NCI-H1436 (cell line): ENCODE measurements at places on chromosomes 2 and 18.

DNA sequence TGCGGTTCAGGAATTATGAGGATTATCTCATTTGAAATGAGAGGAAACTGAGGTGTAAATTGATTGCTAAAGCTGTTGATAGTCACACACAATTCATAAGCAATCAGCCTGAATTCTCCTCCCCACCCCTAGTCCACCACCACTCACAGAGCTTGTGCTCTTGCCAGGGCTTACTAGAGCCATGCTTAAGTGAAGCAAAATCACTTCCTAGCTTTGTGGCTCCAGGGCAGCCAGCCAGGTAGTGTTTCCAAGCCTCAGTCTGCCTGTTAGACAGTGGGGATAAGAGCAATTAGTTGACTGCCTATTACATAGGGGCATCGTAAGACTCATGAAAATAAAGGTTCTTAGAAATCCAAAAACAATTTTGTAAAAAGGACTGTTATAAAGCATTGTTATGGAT lies 87.2 kb downstream of the PKP4 start:
- no peak for DNase-seq

- no peak for DNase-seq
Measured at GRCh38 chr18:55328301-55328700, 259.7 kb downstream of the TCF4 start.

DNA sequence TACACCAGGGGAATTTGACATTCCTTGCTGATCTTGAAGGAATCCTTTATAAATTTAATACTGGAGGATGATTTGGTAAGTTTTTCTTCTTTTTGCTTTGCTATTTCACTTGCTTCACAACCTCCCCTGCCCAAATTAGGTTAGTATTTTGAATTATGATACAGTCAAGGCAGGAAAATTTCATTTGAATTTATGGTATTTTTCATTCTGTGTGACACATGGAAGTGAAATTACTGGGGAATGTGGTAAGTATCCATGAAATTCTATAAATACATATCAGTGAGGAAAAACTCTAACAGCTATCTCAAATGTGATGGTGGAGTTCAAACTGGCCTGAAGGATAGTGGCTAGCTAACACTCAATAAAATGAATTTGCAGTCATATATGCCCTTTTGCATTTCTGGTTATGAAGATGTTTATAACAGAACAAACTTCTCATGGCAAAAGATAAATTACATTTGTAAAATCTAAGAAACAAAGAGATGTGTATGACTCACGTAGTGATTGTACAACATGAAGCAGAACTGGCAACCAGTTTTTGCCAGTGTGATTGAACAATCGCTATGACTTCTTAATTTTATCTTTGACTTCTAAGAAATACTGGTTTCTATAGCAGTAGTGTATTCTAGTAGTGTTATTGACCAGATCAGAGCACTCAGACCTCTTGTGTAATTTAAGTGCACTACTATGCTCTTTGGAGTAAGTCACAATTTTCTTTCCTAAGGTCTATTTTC lies 152.6 kb downstream of the IKZF2 start:
- no peak for DNase-seq

DNA sequence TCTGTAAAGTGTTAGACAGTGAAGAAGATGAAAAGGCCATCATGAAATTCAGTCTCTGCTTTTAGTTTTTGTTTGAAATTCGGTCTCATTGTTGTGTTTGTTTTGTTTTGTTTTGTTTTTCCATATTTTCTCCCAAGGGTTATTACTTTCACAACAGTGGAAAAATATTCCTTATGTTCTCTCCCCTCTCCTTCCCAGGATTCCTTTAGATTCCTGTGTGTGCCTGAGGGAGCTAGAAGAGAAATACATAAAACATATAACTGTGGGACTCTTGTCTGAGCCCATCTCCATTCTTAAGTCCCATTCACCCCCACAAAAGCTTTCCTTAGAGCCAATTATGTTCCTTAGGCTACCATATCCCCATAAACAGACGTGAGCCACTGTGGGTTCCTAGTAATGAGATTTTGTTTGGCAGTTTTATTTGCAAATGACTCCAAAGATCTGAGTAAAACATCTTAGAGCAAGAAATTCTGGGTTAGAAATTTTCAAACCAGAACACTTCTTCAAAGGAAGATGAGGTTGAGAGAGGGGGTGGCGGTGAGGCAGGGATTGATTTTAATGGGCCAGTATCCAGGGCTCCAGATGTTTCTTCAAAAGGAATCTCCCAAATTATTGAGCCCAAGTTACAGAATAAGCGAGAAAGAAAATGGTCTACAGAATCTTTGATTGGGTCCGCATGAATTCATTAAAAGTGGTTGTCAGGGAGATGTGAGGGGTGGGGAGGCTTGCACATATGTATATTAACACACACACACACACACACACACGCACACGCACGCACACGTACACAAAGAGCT lies 157.8 kb upstream of the TNP1 start:
- no peak for DNase-seq

DNA sequence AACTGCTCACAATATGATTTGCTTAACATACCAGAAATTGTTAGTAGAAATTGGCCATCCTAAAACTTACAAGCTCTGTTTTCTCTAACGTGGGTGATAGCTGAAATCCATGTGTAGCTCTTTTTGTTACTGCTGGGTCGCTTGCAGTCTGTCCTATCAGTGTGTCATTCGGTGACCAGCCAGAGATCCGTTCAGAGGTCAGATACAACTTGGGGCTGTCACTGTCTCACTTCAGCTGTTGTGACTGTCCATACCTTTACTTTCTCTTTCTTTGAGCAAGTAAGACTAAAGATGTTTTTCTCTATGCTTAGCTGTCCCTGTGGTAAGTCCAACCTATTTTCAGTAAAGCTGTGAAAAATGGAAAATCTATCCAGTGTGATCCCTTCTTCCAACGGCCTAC lies 282.9 kb upstream of the KCNH7 start:
- no peak for DNase-seq

DNA sequence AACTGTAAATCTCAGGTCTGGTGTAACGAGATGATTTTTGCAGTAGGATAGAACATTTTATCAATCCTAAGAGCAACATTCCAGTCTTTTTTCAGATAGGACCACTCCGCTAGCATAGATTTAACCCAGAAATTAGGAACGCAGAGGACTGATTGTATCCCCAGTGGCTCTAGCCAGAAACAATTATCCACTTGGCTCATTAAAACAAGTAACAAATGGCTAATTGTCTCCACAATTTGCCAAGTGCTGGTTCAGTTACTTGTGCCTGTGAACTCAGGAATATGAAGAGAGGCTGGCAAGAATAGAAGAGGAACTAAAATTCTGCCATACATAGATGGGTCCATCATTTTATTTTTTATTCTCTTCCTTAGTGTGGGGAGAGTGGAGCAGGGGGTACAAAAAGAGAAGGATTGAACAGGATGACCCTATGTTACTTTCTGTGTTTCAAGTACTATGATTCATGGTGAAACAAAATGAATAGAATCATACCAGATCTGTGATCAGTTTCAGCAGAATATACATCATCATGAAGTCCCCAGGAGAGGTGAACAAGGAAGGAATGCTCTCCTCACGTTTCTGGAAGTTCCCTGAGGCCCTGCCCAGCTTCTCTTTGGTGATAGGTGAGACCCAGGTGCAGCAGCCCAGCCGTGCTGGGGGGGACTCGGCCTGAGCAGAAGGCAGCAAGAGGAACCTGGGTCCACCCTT lies 121.6 kb downstream of the ARL4C start:
- DNase-seq, result no peak

DNA sequence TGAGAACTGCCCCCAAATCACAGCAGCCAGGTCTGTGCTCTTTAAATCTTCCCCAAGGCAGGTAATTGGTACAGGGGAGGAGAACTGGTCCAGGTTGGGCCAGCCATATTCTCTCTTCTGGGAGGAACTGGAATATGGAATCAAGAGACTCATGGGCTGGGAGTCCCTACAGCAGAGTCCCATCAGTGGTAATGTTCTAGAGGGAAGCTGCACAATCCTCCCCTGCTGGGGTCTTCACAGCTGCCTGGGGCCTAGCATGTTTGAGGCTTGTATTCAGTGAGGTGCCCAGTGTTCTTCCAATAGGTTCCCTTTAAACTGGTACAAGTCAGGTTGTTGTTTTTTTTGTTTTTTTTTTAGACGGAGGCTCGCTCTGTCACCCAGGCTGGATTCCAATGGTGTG lies 21.1 kb upstream of the EGR4 start:
- DNase-seq, result no peak

GRCh38 chr2:233404222-233404621 lies 49.9 kb downstream of the DGKD start:
- DNase-seq, result peak; percentile 23

DNA sequence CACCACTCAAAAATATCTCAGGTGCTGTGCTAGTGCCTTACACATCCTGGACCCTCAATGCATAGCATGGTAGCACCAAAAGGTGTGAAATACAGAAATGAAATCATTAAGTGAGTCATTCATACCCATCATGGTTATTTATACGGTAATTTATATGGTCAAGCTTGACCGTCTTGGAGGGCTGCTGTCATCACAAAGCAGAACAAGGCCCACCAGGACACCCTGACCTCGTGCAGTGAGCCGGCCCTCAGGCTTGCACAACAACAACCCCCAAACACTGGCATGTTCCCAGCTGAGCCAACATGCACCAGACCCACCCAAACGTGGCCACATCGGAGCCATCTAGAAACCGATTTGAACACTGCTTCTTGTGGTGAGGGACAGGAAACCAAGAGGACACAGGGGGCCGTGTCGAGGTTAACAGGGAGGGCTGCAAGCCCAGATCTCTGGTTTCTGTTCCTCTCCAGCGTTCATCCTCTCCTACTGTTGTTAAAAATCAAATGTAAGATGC lies 378.5 kb upstream of the ID2 start:
- DNase-seq, result no peak

- DNase-seq, result no peak
Measured at GRCh38 chr18:41226186-41226585, 728.8 kb upstream of the PIK3C3 start.

GRCh38 chr2:26884486-26884885 lies 36.6 kb downstream of the DPYSL5 start:
- DNase-seq, result no peak

DNA sequence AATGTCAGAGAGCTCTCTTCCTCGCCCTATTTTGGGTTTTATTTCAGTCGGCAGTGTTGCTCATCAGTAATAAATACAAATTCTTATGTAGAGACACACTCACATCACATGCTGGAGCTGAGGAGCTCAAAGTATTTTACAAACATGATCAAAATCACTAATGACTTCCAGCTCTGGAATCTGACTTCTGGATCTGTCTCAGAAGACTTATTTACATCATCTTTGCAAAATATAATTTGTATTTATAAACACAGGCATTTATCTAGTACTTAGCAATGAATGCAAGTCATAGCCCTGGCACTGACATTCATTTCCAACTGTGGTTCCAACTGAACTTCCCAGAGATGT lies 327.1 kb downstream of the NCKAP5 start:
- DNase-seq, result no peak

DNA sequence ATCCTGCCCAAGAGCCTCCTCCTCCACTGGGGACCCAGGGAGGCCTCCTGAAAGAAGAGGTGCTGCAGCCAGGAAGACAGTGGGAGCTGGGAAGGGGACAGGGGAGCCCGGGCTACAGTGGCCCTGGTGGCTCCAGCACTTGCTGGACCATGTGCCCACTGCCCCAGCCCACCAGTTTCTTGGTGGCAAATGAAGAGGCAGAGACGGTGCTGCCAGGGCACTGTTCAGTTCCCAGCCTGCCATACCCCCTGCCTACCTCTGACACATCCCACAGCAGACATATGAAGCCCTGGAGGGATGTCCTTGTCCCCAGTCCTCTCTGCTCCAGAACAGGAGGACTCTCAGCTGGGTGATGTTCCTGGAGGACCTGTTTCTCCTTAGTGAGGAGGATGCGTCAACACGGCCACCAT lies 3.7 kb downstream of the RAMP1 start:
- no peak for DNase-seq

- DNase-seq, result no peak
Measured at GRCh38 chr2:183079139-183079775, 710 bp downstream of the DUSP19 start.

DNA sequence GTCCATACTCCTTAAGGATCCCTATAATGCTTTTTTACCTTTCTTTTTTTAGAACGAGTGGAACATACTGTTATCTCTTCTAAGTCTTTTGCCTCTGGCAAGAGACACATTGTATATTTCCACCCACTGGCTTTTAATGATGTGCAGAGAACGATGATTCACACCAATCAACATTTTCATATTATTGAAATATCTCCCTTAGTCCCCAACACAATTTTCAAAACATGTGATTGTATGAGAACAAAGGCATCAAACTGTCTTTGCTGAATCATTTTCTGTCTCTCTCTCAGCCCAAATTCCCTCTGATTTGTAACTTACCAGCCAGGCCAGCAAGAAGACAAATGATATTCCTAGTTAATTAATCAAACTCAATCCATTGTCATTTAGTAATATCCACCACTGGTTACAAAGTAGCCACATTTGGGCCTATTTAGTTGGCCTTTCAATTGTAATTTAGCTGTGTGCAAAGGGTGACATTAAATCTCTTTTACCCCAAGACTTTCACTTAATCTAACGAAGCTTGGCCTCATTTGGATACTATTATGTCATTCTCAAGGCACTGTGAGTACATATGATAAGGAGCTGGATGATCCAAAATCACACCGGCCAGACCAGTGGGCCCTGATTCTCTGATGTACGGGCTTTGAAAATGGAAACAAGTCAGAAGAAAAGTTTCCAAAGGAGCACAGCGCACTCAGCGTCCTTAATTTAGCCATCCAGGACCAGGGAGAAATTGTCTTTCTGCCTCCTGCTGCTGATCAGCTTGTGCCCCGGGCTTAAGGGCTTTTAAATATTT lies 185.1 kb downstream of the SCG2 start:
- no peak for DNase-seq

DNA sequence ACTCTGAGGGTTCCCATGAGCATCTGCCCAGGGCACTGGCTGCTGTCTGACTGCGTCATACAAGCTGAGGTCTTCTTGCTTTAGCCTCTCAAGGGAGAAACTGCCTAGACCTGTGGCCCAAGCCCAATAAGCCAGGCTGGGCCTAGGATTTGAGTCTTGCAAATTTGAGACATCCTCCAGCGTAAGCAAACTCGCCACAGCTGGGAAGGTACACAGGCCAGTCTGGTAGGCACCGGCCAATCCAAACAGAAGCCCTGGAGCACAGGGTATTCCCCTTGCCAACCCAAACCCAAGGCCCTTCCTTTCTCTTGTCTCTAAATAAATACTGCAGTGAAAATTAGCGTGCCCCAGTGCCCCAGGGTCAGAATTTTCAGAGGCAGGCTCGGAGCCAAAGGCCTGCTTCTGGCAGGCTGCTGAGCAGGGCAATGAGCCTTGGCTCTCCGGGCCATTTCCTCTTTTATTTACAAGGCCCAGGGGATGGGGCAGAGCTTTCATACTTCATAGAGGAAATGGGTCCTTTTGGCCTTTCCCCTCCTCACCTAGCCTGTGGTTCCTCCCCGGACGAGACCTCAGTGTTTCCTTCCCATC lies 33.3 kb downstream of the POLR1A start:
- DNase-seq, result no peak

DNA sequence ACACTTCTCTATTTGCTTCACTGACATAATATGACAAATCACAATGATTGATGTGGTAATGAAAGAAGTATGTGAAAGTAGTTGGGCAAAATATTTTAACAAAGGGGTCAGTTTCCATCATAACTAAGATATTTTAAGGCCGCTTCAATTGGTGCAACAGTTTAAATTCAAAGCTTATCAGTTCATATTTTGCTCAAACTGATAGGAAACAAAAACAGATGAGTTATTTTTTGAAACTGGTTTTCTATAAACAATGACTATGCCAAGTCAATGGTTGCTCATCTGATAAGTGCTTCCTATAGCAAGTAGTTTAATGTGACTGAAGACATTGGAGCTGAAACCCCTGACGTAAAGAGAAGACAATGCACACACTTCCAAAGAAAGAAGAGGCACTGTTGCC lies 1290.7 kb downstream of the SUCLG1 start:
- no peak for DNase-seq
